Cortex of kidney (tissue), 1 donor: ENCODE measurements at places on chromosomes 16 and 17.

DNA sequence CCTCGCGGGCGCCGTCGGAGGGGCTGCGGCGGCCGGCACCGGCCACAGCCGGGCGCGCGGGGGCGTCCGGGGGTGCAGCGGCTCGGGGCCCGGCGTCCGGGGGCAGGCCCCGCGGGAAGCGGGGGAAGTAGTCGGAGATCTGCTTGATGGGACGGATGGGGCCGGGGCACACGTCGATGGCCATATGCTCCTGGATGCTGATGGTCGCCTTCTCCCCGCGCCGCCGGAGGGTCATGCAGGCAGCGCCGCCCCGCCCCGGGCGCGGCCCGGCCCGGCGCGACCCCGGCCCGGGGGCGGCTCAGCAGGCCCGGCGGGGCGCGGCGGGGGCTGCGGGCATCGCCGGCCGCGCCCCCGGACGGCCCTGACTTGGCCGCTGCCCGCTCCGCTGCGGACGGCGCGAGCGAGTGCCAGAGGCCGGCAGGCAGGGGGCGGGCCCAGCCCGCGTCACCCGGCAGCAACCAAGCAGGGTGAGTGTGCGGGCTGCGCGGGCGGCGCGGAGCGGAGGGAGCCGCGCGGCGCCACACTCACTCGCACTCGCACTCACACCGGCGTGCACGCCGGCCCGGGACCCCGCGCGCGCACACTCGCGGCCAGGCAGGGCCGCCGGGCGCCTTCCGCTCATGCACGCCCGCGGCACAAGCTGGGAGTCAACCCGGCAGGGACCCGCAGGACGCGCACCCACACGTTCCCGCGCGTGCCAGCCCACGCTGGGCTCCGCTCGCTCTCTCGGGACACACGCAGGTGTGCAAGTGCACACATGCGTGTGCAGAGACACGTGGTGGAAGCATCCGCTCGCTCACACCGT lies at the start of gene DOC2B:
Gene DOC2B (minus strand): TSS at position 406 of the 805 bp plus-strand sequence. CDS start 171 bp downstream, at position 235.
- no peak for DNase-seq

- DNase-seq = no peak
These were observed 5.4 kb downstream of the ZCCHC14 start for GRCh38 chr16:87487361-87487924.

- no peak for DNase-seq
These were observed 717 bp downstream of the CYBA start for GRCh38 chr16:88649924-88650748.

DNA sequence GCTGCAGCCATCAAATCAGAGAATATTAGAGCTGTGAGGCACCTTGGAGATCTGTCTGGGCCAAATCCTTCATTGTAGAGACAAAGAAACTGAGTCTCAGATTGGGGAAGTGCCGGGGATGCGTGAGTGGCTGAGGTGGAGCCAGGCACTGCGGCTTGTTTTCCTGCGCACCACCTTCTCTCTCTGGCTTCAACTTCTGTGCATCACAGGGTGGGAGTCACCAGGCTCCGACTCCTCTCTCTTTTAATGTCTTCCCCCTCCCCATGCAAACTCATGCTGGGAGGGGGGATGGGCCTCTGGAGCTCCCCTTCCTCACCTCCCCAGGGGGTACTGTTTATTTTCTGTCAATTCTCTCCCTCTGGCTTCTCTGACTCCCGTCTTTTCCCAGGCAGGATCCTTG lies 8.7 kb upstream of the ETV4 start:
- no peak for DNase-seq

- no peak for DNase-seq
These were observed 132.0 kb downstream of the BRIP1 start for GRCh38 chr17:61731330-61731729.

DNA sequence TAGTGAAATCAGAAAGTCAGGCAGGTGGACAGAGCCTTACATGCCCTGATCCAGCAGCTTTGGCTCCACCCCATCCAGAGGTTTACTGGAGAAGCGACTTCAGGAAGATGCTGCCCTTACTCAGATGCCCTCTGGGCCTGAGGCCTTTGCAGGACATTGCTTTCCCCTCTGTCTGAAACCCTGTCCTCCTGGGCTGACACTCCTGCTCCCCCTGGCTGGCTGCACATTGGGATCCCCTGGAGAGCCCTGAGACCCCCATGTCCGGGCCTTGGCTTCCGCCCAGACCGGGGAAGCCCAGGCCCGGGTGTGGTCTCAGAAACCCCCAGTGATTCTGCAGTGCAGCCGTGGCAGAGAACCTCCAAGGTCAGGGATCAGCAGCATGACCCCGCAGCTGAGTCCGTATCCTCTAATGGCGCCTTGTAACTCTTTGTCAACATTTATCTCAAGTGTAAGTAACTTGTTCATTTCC lies 36.6 kb downstream of the BCO1 start:
- DNase-seq = no peak

- no peak for DNase-seq
These were observed 20.9 kb downstream of the SPACA3 start for GRCh38 chr17:33012522-33013033.

DNA sequence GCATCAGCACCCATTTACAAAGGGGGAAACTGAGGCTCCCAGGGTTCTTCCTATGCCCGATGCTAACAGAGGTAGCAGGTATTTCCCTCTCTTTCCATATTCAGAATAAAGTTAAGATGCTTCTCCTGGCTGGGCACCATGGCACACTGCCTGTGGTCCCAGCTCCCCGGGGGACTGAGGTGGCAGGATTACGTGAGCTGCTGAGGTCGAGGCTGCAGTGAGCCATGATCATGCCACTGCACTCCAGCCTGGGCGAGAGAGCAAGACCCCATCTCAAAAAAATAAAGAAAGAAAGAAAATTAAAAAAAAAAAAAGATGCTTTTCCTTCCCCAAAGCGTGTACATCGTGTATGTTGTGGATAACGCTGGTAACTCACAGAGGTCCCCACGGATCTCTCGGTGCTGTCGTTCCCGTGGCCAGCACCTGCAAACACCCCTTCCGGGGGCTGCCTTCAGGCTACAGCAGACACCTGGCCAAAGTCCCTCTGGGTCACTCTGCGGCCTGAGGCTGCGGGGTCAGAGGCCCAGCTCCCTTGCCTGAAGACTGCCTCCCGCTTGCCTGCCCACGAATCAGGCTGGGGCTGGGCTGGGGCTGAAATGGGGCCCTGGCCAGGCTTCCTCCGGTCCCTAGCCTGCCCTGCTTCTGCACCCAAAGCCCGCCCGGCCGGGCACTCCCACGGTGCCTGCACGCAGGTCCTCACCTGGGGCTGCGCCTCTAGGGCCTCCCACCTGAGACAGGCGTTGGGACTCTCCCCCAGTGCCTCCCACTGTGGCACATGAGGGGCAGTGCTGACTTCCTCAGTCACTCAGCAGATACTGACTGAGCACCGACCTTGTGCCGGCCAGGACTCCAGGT lies 63.1 kb downstream of the ZDHHC7 start:
- no peak for DNase-seq

DNA sequence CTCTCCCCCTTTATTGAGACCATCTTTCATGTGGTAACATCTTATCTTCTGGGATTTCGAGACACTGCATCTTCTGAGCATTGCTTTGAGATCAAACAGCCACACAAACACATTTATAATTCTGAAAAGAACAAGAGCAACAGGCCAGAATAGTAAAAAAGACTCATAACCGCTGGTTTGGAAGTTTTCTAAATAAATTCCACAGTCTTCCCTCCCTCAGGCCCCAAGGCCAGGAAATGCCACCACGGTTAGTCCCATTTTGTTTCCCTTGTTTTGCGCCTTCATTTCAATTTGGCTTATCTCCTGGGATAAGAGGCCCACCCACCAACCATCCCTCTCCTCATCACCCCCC lies 25.3 kb downstream of the LITAF start:
- no peak for DNase-seq

DNA sequence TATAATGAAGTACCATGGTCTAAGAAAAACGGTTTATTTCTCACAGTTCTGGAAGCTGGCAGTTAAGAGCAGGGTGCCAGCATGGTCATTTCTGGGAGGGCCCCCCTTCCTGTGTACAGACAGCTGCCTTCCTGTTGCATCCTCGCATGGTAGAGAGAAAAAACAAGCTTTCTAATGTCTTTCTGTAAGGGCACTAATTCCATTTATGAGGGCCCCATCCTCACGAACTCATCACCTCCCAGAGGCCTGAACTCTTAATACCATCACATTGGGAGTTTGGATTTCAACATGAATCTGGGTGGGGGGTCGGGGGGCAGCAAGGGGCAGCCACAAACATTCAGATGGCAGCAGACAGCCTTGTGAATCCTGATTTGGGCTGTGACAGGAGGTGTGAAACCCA lies 149.7 kb downstream of the CCDC182 start:
- DNase-seq = no peak

DNA sequence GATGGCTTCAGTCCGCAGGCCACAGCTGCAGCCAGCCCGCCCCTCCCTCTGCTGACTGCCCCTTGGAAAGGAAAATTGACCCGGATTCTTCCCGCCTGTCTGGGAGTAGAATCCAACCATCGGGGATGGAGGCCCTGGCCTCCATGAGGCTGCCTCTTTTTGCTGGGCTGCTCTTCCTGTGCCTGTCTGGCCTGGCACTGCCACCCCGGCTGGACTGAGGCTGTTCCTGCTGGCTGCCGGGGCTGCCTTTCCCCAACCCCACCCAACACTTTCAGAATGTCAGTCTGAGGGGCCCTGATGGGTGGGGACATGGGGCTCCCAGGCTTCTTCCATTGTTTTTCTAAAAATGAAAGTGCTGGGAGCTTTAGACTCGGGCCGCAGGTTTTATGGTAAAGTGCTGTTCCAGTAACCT lies 7.3 kb downstream of the BAHCC1 start:
- DNase-seq = no peak

DNA sequence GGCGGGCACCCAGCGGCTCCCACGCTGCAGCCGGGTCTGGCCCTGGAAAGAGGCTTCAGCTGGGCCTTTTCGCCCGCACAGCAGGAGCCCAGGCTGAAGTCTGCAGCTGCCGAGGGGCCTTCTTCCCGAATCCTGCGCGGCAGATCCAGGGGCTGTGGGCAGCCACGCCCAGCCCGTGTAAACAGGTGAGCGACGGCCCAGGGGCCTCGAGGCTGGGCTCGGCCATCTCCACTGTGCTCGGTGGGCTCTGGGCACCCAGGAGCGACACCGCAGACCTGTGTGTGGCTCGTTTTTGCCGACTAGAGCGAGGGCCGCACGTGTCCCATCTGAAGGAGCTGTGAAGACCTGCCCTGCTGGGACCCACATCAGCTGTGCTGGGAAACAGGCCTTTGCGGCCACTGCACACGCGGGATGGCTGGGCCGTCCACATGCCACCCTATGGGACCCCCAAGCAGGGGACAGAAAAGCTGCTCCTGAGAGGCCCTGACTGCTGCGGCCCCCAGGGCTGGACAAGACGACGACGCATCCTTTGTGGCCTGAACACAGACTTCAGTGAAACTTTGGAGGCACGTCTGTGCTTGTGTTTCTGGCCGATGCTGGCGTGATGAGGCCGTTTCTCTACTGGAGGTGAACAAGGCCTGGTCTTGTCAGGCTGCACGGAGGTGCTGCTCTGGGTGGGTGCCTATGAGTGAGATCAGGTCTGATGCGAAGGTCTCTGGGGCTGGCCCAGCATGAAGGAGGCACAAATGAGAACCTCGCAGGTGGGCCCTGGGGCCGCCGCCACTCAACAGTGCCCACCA lies 5.2 kb upstream of the APRT start:
- no peak for DNase-seq

DNA sequence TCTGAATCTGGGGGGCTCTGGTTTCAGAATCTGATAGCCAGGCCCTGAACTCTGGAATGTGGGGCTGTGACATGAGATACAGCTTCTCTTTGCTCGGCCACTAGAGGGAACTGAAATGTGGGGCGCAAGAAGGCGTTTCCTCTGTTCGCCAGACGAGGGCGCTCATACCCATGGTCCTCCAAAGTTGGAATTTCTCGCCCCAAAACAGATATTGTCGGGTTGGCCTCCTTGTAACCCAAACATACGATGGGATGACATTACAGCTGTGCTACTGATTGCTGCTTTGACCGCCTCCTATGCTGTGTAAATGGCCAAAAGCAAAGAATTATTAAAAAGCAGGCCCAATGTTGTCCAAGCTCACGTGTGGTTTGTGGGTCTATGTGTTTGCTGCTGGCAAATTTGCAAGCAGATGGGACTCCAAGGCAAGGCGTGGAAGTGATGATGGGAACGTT lies 13.1 kb upstream of the MSI2 start:
- no peak for DNase-seq

GRCh38 chr17:50267074-50267841 lies 7.0 kb upstream of the TMEM92 start:
- no peak for DNase-seq

DNA sequence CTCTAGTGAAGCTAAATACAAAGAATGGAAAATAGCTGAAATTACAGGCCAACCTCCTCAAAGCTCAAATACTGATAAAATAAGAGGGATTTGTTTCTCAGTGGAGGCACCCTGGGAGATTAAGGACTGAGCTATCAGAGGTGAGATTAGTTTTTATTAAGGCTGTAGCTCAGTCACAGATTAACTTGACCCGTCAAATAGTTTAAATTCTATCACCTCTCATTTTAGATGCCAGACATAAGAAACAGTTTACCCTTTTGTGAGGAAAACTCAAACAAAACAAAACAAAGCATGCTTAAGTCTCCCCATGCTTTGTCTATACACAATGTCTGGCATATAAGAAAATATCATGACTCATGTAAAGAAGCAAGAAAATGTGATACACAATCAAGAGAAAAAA lies 208.3 kb upstream of the PMFBP1 start:
- DNase-seq = no peak

- no peak for DNase-seq
These were observed 670.0 kb downstream of the TOX3 start for GRCh38 chr16:51876934-51877333.

- DNase-seq = no peak
These were observed 120.6 kb downstream of the NPIPB5 start for GRCh38 chr16:22631264-22631663.

DNA sequence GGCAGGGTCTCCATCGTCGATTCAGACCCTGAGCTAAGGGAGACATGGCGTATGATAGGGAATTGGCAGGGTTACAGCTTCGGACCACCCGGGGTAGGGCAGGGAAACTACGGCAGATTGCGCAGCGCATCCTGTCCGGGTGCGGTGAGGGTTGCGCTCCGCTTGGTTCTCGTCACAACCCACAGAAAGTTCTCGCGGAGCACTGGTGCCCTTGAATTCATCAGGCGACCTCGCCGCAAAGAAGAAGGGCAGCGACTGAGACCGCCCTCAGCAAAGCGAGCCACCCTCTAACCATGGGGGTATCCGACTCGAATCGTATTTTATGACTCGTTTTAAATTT lies 1.2 kb downstream of the HS3ST3B1 start:
- no peak for DNase-seq

DNA sequence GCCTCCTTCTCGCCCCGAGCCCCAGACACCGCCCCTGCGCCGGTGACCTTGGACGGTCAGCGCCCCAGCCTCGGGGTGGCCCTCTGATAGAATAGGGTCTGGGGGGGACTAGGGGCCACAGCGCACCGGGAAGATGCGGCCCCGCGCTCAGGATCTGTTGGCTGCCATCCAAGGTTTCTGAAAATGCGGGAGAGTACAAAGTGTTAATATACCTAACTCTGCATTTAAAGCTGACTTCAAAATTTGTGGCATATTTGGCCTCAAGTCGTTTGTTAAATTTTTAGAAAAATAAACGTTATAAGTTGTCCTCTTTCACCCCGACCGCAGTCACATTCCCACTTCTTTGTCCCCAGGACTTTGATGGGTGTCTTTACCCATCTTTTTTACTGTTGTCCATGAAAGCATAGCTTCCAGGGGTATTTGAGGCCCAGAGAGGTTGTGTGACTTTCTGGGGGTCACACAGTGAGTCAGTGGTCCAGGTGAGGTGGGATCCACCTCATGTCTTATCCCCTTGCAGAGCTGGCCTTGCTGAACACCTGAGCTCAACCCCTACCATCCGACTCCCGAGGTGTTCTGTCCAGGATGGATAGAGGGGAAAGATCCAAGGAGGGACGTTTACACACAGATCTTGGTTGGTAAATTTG lies 796 bp downstream of the NT5M start:
- no peak for DNase-seq
